ENCODE measurements at places on chromosomes 12 and 14.

DNA sequence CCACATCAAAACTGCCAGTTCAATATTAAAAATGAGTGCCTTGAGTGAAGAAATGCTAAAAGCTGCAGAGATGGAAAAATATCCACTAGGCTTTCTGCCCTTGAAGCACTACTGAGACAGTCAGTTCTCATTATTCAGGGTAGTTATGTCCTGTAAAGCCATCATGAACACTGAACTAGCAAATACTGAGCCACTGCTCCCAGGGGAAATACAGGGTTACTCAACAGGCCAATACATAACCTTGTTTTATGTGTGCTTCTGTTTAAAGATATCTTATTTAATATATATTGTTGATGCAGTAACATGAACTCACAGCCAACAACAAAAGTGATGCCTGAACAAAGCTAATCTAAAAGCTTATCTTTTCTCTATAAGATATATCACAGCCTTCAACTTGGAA lies 3.3 kb downstream of the RAD52 start:
- DNase-seq = no peak

DNA sequence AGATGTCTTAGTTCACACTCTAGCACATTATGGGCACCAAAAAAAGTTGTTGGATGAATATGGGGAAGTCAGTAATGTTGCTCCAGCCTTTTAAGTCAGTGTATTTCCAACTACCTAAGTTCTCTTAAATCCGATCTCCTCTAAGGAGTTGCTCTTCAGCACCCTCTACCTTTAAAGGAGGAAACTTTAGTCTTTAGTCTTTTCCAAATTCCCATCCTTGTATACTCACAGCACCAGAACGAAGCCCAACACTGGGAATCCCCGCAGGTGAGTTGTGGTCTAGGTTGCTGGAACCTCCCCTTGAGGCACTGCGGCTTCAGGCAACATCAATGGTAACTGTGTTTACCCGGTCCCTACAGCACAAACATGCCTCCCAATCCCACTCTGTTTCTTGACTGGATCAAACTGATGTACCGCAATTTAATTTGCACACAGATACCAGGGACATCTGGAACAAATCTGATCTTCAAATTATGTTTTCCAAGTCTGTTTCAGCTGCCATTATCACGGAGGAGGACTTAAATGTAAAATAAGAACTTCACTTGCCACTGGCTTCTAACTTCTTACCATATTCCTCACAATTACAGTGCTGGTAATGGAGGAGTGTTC lies 179.0 kb downstream of the FOXN3 start:
- no peak for DNase-seq

- DNase-seq = no peak
Measured at GRCh38 chr12:104473374-104473983, 16.7 kb downstream of the CHST11 start.

GRCh38 chr12:77042833-77043232 lies 22.5 kb downstream of the E2F7 start:
- no peak for DNase-seq

- no peak for DNase-seq
Measured at GRCh38 chr12:50055831-50056638, 1.4 kb upstream of the ASIC1 start.

DNA sequence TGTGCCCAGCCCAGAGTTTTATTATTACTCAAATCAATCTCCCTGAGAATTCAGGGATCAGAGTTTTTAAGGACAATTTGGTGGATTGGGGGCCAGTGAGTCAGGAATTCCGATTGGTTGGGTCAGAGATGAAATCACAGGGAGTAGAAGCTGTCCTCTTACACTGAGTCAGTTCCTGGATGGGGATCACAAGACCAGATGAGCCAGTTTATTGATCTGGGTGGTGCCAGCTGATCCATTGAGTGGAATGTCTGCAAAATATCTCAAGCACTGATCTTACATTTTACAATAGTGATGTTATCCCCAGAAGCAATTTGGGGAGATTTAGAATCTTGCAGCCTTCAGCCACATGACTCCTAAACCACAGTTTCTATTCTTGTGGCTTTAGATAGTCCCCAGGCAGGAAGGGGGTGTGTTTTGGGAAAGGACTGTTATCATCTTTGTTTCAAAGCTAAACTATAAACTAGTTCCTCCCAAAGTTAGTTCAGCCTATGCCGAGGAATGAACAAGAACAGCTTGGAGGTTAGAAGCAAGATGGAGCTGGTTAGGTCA lies 89.1 kb upstream of the CNOT2 start:
- no peak for DNase-seq

DNA sequence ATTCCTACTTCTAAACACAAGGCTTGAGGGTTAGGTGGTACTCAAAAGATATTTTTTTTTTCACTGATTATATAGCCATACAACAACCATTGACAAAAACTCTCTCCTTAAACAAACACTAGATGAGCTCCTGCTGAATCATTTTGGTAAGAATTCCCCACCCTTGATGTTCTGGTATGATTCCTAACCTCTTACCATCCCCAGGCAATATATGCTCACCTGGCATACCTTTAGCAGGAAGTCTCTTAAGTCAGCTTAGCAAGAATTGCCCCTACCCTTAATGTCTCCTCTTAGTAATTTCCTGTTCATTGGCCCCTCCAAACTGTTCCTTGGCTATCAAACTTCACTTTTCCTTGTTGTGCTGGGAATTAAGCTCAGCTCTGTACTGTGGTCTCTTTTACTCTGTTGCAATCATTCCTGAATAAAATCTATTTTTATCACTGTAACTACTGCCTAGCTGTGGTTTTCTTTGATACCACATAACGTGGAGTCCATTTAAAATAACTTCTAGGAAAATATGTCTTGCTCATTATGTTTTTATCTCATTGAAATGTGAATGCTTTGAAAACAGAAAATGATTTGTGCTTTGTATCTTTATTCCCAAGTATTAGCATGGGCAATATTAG lies 712.6 kb downstream of the SLC16A7 start:
- DNase-seq = no peak
